ENCODE measurements at places on chromosomes 1 and 21. TPM values are rescaled to one million over a fixed set of nuclear protein-coding genes. Genes with fewer than 3 reads are reported as not detected.
A peak's percentile ranks its signal among the peaks of the same experiment; 100 is the strongest.

Gene ZNF683
- not detected for polyA plus RNA-seq

Gene LDLRAD1
- polyA plus RNA-seq, result 0.08 TPM

Gene ARL8A
- polyA plus RNA-seq, result 43.9 TPM

Gene PLA2G2E
- polyA plus RNA-seq, result not detected

Gene TIE1
- polyA plus RNA-seq, result 47.9 TPM

Gene SPAG17
- 11.4 TPM for polyA plus RNA-seq

Gene HSD11B1
- 0.40 TPM for polyA plus RNA-seq

Gene NIBAN1
- polyA plus RNA-seq, result 3.3 TPM

Gene ADCY10
- 1.2 TPM for polyA plus RNA-seq

- no peak for DNase-seq
Measured at GRCh38 chr1:8846263-8846662, 28.8 kb upstream of the RERE start.

- DNase-seq, result no peak
Measured at GRCh38 chr1:113881661-113882060, 5.7 kb downstream of the BCL2L15 start.

GRCh38 chr1:14666962-14667650 lies 68.6 kb downstream of the KAZN start:
- no peak for DNase-seq

DNA sequence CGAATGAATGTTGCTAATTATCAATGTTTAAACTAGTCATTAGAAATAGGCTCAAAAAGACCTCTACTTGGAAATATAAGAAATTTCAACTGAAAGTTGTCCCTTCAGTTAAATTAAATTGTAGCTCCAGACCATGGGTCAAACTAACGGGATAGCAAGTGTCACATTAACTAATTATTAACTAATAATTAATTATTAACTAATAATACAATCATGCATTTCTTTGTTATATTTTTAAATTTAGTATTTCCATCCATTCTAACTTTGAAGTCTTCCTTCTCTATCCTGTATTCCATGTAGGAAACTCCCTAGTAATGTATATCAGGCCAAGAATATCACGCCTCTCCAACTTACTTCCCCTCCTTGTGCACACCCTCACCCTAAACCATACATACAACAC lies 43.4 kb upstream of the HOOK1 start:
- no peak for DNase-seq

- no peak for DNase-seq
Measured at GRCh38 chr1:18643154-18644012, 12.7 kb downstream of the PAX7 start.

DNA sequence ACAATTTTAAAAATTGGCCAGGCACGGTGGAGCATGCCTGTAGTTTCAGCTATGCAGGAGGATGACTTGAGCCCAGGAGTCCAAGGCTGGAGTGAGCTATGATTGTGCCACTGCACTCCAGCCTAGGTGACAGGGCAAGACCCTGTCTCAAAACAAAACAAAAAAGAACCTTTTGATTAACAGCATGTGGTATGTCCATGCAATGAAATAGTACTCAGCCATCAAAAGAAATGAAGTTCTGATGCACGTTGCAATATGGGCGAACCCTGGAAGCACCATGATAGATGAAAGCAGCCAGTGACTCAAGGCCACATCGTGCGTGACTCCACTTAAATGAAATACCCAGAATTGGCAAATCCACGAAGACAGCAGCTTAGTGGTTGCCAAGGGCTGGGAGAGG lies 47.5 kb downstream of the FBXO2 start:
- DNase-seq, result no peak

DNA sequence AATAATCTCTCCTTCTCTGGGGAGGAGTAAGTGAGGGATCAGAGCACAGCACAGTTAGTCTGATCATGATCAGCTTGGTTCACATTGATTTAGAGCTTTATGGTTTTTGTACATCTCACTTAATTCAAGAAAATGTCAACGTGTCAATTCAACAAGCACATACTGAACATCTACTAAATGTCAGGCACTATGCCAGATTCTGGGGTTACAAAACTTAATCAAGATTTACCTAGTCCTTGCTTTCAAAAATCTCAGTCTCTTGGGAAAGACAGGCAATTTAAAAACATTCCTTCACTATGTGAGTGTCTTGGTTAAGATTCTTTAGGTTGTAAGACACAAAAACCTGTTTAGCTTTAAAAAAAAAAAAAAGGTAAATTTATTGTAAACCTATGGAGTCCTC lies 181.4 kb downstream of the AK5 start:
- DNase-seq, result no peak

- no peak for DNase-seq
Measured at GRCh38 chr21:33496345-33496744, 4.8 kb upstream of the DNAJC28 start.

DNA sequence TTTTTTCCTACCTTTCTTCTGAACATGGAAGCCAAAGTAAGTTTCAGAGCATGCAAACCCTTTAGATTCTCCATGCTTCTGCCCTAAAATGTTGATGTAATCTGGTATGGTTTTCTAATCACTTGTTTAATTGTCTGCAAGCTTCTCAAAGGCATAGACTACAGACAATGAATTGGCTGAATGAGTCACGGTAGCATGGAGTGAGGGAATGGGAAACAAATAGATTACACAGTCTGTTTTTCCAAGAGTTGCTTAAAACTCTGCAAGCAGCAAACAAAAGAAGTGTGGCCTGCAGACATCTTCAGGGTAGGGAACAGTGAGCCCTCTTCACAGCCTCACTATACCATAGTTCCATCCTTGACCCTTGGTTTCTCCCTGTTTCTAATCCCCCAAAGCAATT lies 326.0 kb downstream of the BARHL2 start:
- DNase-seq, result no peak

DNA sequence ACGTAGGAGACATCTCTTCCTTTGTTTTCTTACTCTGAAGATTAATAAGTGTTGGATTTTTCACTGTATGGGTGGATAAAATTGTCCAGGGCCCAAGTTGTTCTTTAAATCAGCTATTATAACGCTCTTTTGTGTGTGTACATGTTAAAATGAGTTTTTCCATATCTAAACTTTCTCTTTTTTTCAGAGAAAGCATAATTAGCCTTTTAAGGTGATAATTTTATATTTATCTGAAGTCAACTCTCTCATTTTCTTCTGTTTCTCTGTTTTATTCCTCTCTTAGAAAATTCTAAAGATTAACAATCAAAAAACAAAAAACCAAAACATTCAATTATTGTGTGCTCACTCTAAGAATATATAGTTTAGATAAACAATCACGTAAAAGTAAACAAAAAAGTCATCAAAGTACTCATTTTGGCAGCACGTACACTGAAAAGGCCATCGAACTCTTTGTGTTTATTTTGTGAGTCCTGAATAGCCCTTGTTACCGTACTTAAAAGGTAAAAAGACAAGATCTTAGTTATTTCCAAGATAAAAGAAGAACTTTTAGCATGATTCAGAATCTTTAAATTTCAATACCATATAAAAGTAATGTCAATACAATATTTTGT lies 7.2 kb upstream of the CDC73 start:
- no peak for DNase-seq

GRCh38 chr1:54596756-54597155 lies 26.6 kb downstream of the FAM151A start:
- DNase-seq, result no peak

- DNase-seq, result no peak
Measured at GRCh38 chr1:82704966-82705365, 904.2 kb downstream of the ADGRL2 start.

DNA sequence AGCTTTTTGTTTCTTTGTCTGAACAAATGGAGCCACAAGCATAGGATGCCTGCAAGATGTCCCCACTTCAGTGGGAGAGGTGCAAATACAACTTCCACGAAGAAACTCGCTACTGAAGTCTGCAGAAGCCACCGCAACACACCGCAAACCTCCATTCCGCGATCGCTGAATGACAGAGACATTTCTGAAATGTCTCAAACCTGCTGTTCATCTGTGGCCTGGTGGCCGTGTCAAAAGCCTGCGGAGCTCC lies 1.0 kb downstream of the TP53BP2 start:
- DNase-seq, result peak; percentile 34

DNA sequence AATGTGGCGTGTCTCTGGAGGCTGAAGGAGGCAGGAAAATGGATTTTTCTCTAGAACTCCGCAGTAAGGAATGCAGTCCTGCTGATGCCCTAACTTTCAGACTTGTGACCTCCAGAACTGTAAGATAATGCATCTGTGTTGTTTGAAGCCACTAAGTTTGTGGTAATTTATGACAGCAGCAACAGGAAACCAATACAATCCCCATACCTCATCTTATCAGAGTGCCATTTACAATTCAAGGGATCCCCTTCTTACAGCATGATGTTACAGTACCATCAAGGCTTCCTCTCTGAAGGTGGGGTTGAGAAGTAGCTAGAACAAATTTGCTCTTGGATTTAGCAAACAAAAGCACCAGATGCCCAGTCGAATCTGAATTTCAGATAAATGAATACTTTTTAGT lies 21.6 kb downstream of the ABCA4 start:
- no peak for DNase-seq

DNA sequence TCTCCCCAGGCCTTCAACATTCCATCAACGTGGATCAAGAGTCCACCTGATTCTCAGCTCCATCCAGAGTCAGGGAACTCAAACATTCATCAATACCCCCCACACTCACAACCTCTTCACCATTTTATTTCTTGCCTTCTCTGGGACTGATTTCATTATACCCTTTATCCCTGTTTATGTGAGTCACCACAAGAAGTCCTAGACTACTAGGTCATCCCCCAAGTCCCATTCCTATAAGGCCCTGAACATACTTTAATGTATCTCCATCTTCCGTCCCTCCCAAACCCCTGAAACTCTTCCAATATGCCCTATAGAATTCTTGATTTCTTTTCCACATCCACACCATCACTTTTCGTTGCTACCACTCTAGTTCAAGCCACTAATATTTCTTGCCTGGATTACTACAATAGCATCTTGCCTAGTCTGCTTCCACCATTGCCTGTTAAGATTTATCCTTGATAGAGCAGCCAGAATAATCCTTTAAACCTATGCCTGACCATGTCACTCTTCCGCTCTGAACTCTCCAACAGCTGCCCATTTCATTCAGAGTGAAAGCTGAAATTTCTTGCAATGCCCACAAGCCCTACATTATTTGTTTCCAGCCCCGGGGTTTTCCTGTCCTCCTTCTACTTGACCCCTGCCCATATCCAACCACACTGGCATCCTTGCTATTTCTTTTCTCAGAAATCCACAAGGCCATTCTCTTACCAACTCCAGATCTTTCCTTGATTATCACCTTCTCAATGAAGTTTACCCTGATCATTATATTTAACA lies 9.4 kb upstream of the SAMD13 start:
- DNase-seq, result no peak

Measured in left renal cortex interstitium (tissue), 4 donors.